Stimulated activated CD4-positive, alpha-beta T cell treated with anti-CD3 and anti-CD28 coated beads, TNF-alpha, amount 100 ng/mL, for 48 hours (primary cell): ENCODE measurements at places on chromosomes 7 and 10.

DNA sequence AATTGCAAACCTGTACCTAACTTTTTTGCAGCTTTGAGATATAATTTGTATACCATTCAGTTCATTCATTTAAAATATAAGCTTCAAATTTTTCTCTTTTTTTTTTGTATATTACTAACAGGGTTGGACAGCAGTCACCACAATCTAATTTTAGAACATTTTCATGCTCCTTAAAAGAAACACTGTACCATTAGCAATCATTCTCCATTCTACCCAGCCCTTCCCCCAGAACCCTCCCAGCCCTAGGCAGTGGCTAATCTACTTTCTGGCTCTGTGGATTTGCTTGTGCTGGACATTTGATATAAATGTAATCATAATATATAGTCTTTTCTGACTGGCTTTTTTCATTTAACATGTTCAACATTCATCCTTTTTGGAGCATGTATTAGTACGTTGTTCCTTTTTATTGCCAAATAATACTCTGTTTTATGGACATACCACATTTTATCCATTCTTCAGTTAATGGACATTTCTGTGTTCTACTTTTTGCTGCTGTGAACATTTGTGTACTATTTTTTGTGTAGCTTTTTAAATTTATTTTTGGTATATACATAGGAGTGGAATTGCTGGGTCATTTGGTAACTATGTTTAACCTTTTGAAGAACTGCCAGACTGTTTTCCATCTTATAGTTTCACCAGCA is 40.9 kb upstream of the ST7 start:
- no peak for DNase-seq

GRCh38 chr10:30038781-30039536 is 20.4 kb downstream of the JCAD start:
- DNase-seq, result no peak

- no peak for DNase-seq
Measured at GRCh38 chr10:91034042-91034441, 113.2 kb upstream of the ANKRD1 start.

- no peak for DNase-seq
Measured at GRCh38 chr7:158491094-158491493, 96.5 kb downstream of the PTPRN2 start.

DNA sequence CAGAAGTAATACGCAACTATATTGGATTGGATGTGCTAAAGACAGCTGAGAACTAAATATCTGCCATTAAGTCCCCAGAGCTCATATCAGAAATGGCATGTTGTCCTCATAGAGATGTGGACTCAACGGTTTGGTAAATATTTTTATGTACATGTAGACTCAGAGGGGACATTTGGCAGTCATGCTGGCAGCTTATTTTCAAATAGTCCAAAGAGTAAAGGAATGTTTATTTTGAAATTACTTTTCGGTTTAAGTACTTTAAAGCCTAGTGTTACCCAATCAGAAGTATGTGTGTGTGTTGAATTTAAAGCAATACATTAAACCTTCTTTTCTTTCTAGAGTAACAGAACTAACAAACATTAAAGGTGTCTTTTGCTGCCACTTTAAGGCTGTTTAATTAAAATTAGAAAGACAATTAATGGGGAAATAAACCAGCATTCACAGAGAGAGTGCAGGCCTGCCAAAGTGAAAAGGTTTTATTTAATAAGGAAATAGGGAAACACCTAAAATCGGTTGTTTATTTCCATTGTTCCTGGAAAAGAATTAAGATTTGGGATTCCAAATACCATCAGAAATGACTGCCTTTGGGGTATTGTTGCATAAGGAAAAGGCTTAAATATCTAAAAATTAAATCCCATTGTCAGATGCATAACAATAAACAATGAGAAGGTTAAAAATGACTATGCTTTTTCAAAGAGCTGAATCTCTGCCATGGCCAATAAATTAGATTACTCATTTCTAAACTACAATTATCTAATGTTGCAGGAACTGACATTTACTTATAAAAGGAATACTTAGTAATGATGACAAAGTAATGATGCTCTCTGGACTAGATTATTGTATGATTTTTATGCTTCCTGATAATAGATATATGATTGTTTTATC is 113.4 kb upstream of the AHR start:
- no peak for DNase-seq
